T-helper 17 cell (primary cell): ENCODE measurements at places on chromosomes 1 and 21.

- no peak overlapping the region for H3K4me3 ChIP-seq
- peaks cover 2% of the 10 kb centered on the region for H3K4me1 ChIP-seq
- H3K36me3 ChIP-seq, result no peaks in the 10 kb centered on the region
- peaks cover 3% of the 10 kb centered on the region for H3K27me3 ChIP-seq
These were observed 45.5 kb downstream of the SNRPE start for GRCh38 chr1:203906932-203907331.

DNA sequence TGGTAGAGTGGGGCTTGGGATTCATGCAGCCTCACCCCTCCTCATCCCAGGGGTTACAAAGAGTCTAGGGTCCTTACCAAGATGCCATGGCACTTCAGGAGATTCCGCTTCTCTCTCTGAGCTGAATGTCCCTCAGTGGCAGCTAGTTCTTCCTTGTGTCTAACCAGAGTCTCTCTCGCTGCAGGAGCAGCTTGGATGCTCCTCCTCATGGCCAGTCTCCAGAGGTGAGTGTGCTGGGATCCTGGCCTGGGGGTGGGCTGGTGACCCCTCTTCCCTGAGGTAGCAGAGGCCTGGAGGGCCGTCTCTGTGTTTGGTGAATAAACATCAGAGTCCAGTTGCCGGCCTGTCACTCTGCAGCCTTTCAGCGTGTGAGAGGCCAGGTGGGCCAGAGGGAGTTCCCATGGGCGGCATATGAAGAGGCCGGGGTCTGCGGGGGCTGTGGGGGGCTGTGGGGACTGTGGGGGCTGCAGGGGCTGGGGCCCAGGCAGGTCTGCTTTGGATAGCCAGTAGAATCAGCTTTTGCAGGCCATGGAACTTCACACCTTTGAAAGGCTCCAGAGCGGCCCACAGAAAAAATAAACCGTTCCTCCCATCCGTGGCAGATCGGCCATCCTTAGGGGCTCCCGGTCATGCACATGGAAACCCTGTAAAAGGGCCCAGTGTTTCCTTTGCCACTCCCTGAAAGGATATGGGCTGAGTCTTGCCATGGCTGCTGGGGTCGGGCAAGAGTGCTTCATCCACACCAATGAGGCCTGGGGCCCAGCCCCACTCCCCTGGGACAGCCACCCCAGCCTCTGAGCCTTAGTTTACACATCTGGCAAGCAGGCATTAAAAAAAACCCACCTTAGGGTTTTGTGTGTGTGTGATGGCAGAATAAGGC is 256.4 kb downstream of the FOXD2 start:
- H3K4me3 ChIP-seq, result no peak overlapping the region
- H3K27me3 ChIP-seq, result peaks cover 14% of the 10 kb centered on the region
- no peaks in the 10 kb centered on the region for H3K4me1 ChIP-seq
- H3K27ac ChIP-seq, result no peak overlapping the region

GRCh38 chr1:164519426-164519825 is 39.6 kb upstream of the PBX1 start:
- H3K36me3 ChIP-seq, result no peaks in the 10 kb centered on the region
- no peak for DNase-seq
- no peaks in the 10 kb centered on the region for H3K27me3 ChIP-seq
- no peak overlapping the region for H3K4me3 ChIP-seq
- H3K4me1 ChIP-seq, result no peaks in the 10 kb centered on the region

- H3K4me1 ChIP-seq, result peaks cover 8% of the 10 kb centered on the region
- H3K27me3 ChIP-seq, result no peaks in the 10 kb centered on the region
- peaks cover 3% of the 10 kb centered on the region for H3K36me3 ChIP-seq
- H3K27ac ChIP-seq, result no peak overlapping the region
- no peak overlapping the region for H3K4me3 ChIP-seq
These were observed 13.6 kb downstream of the KRTAP10-1 start for GRCh38 chr21:44526096-44526997.

DNA sequence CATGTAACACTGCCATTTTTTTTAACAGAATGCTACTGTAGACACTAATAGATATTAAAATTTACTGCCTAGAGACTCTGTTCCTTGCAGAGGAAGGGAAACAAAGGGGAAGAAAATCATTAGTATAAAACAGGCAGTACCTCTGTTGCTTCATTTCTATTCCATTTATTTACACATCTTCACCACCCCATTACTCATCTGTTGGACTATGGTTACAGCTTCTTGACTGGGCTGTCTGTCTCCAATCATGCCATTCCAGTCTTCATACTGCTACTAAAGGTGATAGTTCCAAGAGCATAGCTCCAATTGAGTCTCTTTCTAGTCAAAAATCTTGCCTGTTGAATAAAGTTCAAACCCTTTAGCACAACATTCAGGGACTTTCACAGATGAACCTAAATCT is 22.2 kb upstream of the GPR25 start:
- no peak overlapping the region for H3K27ac ChIP-seq
- peaks cover 8% of the 10 kb centered on the region for H3K4me1 ChIP-seq
- H3K4me3 ChIP-seq, result no peak overlapping the region
- DNase-seq, result no peak

- H3K27me3 ChIP-seq, result peaks cover 86% of the 10 kb centered on the region
- no peaks in the 10 kb centered on the region for H3K4me1 ChIP-seq
These were observed 74.1 kb downstream of the RRAGC start for GRCh38 chr1:38785285-38786039.

DNA sequence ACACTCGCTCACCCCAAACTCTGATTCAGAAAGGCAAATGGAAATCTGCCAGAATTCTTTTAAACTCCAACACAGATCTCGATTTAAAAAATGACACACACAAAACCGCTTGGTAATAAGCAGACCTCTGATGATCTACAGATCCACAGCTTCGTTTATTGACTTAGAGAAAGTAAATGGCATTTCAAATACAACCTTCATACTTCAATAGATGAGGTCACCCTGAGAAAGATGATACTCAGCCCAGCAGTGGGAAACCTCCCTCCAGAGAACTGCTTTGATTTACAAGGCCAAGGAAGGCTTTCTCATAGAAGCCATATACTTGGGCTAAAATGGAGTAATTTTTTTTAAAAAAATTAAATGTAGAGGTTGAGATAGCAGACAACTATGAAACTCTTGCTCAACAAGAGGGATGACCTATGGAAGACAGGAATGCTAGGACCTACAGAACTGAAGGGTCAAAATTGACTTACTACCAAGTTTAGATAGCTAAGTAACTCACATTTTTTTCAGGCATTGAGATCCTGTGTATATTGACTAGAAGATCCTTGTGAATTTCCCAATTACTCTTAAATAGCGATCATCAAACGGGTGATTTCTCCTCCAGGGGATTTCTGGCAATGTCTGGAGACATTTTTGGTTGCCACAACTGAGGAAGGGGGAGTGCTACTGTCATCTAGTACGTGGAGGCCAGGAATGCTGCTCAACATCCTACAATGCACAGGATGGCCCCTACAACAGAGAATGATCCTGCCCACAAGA is 143.9 kb downstream of the CLIC6 start:
- H3K36me3 ChIP-seq, result peaks cover 12% of the 10 kb centered on the region
- peaks cover 78% of the 10 kb centered on the region for H3K4me1 ChIP-seq
- no peak overlapping the region for H3K4me3 ChIP-seq
- H3K27me3 ChIP-seq, result no peaks in the 10 kb centered on the region

DNA sequence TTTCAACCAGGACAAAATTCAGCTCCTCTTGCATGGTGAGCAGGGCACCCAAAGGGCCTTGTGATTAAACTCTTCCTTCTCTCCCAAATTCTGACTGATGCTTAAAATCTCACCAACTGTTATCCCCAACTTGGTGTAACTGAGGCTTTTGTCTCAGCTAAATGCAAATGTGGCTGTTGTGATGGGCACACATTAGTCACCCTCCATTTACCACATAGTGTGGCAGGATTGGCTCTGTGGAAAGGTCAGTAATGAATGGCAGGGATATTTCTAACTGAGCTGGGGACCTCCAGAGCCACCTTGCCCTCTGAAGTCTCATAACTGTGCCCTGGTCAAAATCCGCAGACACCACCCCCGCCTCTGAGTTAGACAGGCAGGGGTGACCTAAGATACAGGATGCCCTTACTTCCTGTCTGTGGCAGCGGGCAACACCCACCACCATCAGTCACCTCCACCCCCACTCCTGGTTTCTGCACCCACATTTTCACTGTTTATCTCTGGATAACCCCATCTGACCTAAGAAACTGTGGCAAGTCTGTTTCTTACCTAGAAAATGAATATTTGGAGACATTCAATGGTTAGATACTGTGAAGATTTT is 25.4 kb upstream of the RGS16 start:
- H3K27me3 ChIP-seq, result no peaks in the 10 kb centered on the region
- peak overlapping the region; percentile 28 for H3K4me3 ChIP-seq
- H3K4me1 ChIP-seq, result peaks cover 48% of the 10 kb centered on the region
- no peaks in the 10 kb centered on the region for H3K36me3 ChIP-seq
- peak overlapping the region; percentile 84 for H3K27ac ChIP-seq

DNA sequence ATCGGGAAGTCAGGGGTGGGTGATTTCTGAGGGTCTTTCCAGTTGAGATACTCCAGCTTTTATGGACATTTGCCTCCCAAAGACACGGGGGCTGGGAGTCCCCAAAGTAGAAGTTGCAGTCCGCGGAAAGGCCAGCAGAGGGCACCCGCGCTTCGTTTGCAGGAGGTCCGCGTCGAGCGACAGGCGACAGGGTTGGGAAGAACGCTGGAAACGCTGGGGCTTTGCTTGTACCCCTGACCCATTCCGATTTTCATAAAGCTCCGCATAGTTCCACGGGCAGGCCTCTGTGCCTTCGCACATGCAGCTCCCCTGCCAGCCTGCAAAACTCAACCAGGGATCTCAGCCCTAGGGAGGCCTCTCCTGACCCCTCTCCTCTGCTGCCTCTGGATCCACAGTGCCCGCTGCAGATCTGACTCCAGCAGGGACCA is 44.2 kb upstream of the LAPTM5 start:
- peaks cover 37% of the 10 kb centered on the region for H3K27me3 ChIP-seq
- peaks cover 6% of the 10 kb centered on the region for H3K4me1 ChIP-seq
- H3K27ac ChIP-seq, result peak overlapping the region; percentile 56
- H3K4me3 ChIP-seq, result no peak overlapping the region
- H3K36me3 ChIP-seq, result peaks cover 2% of the 10 kb centered on the region
